GM23338 (cell line): ENCODE measurements at places on chromosomes 4 and X. TPM values are rescaled to one million over a fixed set of nuclear protein-coding genes. Genes with fewer than 3 reads are reported as not detected.

DNA sequence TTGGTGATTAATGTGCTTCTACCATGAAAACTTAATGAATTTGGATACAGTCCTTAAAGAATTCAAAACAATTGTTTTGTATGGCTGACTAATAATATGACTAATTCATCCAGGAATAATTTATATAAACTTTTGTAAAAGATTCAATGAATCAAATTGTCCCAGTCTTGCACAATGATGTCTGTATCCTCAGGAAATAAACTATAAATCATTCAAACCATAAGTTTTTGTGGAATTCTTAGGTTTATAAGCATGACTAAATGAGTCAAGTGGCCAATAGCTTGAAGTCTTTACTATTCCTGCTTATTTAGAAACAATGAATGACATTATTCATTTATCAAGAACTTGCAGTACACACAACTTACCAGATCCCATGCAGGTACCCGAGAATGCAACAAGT is 935.0 kb upstream of the INTU start:
- no peak for DNase-seq

HPGD gene
- total RNA-seq = 4.1 and 9.1 TPM in 2 replicates

GRCh38 chr4:8675383-8675782 is 82.8 kb downstream of the CPZ start:
- DNase-seq = peak; percentile 95

FAM241A gene
- 0.43 and 0.63 TPM in 2 replicates for total RNA-seq

GRCh38 chr4:138005486-138005885 is 236.7 kb downstream of the SLC7A11 start:
- DNase-seq = no peak

AFM gene
- total RNA-seq = not detected in 2 replicates
